ENCODE measurements at places on chromosomes 5 and 9.

- DNase-seq = no peak
Measured at GRCh38 chr9:87882627-87883026, at the start of gene SPATA31E1. Gene SPATA31E1, plus strand, starts transcription at chr9:87882877. Its CDS starts 15 bp downstream, at chr9:87882892.

GRCh38 chr5:127840198-127840524, 137.0 kb downstream of the CCDC192 start:
- DNase-seq = no peak

- no peak for DNase-seq
Measured at GRCh38 chr5:145118611-145119010, 716.5 kb downstream of the PRELID2 start.

- no peak for DNase-seq
Measured at GRCh38 chr9:128431207-128431606, 10.6 kb downstream of the CERCAM start.

- DNase-seq = no peak
Measured at GRCh38 chr9:71590362-71590761, 178.0 kb downstream of the CEMIP2 start.

DNA sequence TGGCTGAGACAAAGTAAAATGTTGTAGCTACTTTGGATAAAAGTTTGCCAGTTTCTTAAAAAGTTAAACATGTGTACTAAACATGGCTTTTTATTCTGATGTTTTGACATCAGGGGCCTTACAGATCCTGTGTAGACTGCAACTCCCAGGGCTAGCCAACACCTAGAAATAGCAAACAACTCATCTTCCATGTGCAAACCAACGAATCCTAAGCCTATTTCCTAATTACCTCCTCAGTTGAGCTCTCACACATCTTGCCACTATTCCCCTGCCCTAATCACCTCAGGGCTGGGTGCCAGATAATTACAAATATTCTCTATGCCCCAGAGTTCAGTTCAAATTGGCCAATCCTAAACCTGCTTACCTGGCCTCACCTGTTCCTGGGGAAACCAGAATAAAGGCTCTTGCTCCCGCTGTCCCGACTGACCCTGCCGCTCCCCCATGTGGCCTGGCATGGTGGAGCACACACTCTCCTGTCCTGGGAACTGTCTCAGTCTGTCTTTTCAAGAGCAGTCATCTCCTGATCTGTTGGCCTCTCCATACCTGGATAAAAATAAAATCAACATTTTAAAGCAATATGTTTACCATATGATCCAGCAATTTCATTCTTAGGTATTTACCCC, 37.1 kb upstream of the FAM169A start:
- DNase-seq = no peak

- no peak for DNase-seq
Measured at GRCh38 chr5:9233035-9233434, 312.8 kb downstream of the SEMA5A start.

All from stimulated activated CD8-positive, alpha-beta memory T cell treated with anti-CD3 and anti-CD28 coated beads, Interleukin-7, amount 100 ng/mL, for 1 hour (primary cell).